ENCODE measurements at places on chromosomes 13 and 19. TPM values are rescaled to one million over a fixed set of nuclear protein-coding genes. Genes with fewer than 3 reads are reported as not detected.

GRCh38 chr19:56919308-56919995 lies 78.9 kb upstream of the PEG3 start:
- no peak for DNase-seq

Gene ZNF730
- 4.3 TPM for total RNA-seq

DNA sequence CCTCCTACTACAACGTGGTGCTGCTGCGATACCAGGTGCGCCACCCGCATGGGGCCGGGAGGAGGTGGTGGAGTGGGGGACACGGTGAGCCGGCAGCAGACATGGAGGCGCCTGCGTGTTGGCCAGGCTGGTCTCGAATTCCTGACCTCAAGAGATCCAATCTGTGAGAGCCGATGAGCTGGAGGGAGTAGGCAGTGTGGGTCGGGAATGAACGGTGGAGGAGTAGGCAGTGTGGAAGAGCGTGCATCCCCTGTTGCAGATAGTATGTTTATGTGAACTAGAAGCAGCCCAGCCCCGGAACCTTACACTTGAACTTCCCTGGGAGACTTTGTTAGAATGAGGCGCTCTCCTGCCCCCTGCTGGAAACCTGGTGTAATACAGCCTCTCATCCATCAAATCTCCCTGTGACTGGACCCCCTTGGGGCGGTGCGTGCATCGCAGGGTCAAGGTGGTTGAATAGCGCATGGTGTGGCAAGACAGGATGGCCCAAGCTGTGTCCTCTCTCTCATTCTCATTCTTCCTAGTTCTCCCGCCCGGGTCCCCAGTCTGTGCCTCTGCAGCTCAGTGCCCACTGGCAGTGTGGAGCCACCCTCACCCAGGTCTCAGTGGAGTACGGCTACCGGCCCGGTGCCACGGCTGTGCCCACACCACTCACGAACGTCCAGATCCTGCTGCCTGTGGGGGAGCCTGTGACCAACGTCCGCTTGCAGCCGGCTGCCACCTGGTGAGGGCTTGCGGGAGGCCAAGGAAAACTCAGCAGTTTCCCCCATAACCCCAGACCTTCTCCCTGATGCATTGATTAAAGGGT lies 10.5 kb upstream of the B3GNT3 start:
- peak; percentile 83 for DNase-seq

GRCh38 chr13:27148900-27149299 lies 22.7 kb downstream of the USP12 start:
- no peak for DNase-seq

Gene BRSK1
- total RNA-seq: 8.9 TPM

GRCh38 chr13:107590556-107590955 lies 624.8 kb downstream of the LIG4 start:
- DNase-seq: no peak

DNA sequence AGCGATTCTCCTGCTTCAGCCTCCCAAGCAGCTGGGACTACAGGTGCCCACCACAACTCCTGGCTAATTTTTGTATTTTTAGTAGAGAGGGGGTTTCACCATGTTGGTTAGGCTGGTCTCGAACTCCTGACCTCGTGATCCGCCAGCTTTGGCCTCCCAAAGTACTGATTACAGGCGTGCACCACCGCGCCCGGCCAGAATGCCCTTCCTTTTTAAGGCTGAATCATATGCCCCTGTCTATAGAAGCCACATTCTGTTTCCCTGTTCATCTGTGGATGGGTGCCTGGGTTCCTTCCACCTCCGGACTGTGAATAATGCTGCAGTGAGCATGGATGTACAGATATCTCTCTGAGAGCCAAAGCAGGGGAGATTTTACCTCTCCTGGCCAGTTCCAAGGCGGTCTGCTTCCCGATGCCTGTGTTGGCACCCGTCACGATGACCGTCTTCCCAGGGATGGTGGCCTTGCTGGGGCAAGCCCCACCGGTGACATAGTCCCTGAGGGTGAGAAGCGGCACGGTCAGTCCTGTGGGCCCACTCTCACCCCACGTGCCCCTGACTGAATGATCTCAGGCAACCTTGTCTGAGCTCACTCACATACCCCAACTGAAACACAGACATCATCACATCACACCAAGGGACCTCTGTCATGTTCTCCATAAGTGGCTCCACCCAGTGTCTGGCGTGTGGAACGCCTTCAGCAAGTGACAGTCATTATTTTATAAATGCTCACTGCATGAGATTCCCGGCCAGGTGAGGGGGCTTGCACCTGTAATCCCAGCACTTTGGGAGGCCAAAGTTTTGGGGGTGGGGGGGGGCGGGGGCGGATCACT lies 4.0 kb downstream of the RDH13 start:
- no peak for DNase-seq

Gene POU2F2
- not detected for total RNA-seq

- no peak for DNase-seq
These were observed 112.5 kb downstream of the KLF5 start for GRCh38 chr13:73171271-73171682.

- no peak for DNase-seq
These were observed 14.2 kb upstream of the RASA3 start for GRCh38 chr13:114146629-114147028.

Gene UNC13A
- total RNA-seq: 7.0 TPM

- DNase-seq: no peak
These were observed 173.1 kb downstream of the POU4F1 start for GRCh38 chr13:78430166-78430791.

Gene PROZ
- total RNA-seq: not detected

Gene ACP7
- total RNA-seq: not detected

DNA sequence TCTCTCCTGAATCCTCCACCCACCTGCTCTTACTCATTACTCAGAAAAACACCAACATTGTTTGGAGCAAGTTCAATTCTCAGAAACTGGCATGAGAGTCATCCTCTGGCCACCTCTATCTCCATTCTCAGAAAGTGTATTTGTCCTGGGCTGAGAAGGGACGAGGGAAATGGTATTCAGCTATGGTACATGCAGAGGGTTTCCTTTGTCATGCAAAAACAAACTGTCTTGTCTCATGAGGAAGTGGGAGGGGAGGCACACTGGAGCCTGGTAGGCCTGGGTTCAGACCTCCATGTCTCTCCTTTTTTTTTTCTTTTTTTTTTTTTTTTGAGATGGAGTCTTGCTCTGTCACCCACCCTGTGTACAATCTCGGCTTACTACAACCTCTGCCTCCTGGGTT lies 31.9 kb upstream of the LILRA2 start:
- DNase-seq: no peak

- DNase-seq: no peak
These were observed 6.5 kb downstream of the CCNA1 start for GRCh38 chr13:36438594-36439483.

DNA sequence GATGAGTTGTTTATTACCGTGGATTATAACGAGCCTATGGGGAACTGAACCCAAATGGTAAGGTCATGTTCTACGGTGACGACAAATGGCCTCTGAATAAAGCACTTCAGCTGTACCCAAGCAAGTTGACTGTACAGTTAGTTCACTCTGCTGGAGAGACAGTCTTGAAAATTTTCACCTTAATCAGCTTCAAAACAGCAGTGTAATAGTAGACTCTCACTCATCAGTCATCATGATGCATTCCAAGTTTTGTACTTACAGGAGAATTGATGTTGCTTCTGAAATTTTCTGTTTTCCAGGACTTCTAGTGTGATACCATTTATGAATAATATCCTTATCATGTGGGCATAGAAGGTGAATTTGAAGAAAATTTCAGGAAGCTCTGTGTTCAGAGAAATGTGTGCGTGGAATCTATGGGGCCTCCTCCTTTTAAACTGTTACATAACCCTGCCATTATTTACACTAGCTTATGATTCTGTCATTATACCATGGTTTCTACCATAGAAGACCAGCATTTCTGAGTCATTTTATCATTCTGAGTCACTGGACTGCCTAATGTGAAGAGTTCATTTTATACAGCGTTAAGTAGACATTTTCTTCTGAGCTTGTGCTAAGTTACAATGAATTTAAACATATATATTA lies 96.9 kb downstream of the WDFY2 start:
- DNase-seq: no peak

DNA sequence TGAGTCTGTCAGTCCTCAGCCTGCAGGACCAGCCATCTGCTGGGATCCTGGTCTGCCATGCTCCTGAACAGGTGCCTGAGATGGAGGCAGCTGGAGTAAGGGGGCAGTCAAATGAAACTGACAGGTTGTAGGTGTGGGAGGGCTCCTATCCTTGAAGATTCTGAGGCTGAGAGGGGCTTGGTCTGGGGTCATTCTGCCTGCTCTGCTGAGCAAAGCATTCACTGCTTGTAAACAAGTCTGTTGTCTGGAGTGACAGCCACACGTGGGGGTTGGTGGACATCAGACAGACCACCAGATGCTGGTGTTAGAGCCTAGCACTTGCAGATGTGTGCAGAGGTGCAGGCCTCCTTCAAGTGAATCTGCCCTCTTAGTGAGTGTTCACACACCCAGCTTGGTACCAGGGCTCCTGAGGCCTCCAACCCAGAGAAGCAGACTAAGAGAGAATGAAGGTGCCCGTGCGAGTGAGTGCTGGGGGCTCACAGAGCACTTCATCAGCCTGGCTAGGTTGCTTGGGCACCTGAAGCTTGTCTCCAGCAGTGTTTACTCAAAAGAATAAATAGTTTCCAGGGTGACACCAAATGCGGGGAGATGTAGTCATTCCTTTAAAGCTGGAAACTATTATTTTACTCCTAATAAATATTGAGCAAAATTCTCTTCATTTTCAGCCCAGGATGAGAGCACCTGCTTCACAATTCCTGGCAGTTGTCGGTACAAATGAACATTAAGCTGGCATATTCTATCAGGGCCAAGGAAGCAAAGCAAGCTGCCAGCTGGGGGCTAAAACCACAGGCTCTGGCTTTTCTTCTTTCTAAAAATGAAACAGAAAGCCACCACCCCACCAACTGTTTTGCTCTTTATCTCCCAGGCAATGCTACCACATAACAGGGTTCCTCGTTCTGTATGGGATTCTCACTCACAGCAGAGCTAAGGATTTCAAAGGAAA lies 82.3 kb downstream of the RNASEH2B start:
- DNase-seq: peak; percentile 92

Gene SLC6A16
- not detected for total RNA-seq

- no peak for DNase-seq
These were observed 223.6 kb downstream of the GPC6 start for GRCh38 chr13:93450191-93450621.

GRCh38 chr13:20414546-20415305 lies 110.9 kb downstream of the CRYL1 start:
- no peak for DNase-seq

GRCh38 chr19:28330831-28331230 lies 882.1 kb downstream of the UQCRFS1 start:
- no peak for DNase-seq

DNA sequence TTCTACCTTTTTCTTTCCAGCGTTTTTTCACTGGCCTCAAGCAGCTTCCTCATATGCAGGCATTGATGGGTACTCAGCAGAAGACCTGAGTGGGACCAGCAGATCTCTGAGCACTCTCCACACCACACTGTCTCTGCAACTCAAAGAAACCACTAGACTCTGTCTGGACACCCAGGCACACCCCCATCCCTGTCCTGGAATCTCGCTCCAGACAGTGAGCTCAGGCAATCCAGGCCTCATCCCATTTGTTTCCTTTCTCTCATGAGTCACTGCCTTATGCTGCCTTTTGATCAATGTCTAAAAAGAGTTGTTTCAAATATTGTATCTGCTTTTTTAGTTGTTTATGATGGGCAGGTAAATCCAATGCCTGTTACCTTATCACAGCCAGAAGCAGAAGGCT lies 19.7 kb upstream of the POP4 start:
- DNase-seq: no peak

Gene ARL11
- total RNA-seq: not detected

- DNase-seq: no peak
These were observed 215.5 kb downstream of the POSTN start for GRCh38 chr13:37383046-37383445.

- DNase-seq: no peak
These were observed 29.9 kb upstream of the MUC16 start for GRCh38 chr19:9040131-9040530.

- no peak for DNase-seq
These were observed 111.4 kb downstream of the FRY start for GRCh38 chr13:32142956-32143375.

DNA sequence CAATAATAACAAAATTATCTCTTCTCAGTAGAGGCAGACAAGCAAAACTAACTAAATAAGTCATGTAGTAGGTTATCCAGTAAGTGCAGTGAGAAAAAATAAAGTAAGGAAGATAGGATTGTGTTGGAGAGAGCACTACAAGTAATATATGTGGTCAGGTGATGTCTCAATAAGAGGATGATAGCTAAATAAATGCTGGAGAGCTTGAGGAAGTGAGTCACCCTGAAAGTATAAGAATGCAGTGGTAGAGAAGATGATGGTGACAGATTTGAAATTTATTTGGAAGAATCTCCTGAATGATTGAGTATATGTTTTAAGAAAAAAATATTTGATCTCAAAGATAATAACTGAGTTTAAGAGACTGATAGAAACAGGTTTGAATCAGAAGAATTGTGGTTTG lies 152.2 kb upstream of the PRR20A start:
- DNase-seq: no peak

DNA sequence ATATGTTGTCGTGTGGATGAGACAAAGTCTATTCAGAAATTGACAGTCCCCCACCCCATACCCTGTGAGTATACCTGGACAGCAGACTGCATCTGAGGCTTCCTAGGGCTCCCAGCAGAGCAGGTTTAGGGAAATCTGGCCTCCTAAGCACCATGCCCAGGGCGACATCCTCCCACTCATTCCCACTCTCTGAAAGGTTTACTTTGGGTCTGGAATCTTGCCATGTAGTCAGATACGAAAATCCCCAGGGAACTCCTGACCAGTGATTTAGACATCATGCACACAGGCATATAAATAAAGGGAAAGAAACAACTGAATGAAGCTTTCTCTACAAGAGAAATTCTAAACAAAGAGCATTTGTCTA lies 717 bp upstream of the NALCN start:
- peak; percentile 67 for DNase-seq

DNA sequence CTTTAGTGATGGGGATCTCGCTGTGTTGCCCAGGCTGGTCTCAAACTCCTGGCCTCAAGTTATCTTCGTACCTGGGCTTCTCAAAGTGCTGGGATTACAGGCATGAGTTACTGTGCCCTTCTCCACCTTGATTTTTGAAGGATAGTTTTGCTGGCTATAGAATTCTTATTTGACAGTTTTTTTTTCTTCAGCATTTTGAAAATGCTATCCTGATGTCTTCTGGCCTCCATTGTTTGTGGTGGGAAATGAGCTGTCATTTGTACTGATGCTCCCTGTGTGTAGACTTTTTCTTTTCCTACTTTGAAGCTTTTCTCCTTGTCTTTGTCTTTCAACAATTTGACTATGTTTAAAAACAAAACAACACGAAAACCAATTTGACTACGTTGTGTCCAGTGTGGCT lies 54.2 kb downstream of the SIPA1L3 start:
- no peak for DNase-seq

- no peak for DNase-seq
These were observed 10.4 kb downstream of the KDM4B start for GRCh38 chr19:4979211-4979807.

Measured in G401 (cell line).